ENCODE measurements at places on chromosomes 7 and 10. TPM values are rescaled to one million over a fixed set of nuclear protein-coding genes. Genes with fewer than 3 reads are reported as not detected.

RET gene
- polyA plus RNA-seq = not detected

GRCh38 chr7:87960239-87960638 lies 26.2 kb downstream of the ADAM22 start:
- DNase-seq = no peak

DNA sequence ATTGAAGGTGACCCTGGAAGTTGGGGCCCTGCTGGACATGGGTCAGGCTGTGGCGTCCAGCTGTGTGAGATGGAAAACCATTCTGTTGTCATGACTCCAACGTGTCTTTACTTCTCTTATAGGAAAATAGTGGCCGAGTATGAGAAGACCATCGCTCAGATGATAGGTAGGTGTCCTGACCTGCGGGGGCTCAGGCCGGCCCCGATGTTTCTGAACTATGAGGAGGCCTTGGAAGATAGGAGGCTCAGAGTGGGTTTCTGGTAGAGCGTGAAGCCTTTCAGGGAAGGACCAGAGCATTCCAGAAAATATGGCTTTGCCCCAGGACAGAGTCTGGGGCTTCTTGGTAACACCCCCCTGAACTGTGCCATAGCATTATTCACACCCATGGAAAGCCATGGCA lies 29.3 kb upstream of the BTBD16 start:
- no peak for DNase-seq

TCAF2 gene
- polyA plus RNA-seq = 10.7 TPM

GRCh38 chr10:37992083-37992482 lies 15.6 kb upstream of the ZNF25 start:
- DNase-seq = no peak

- DNase-seq = no peak
Observed at GRCh38 chr10:54496852-54497251, 304.2 kb downstream of the PCDH15 start.

CYP26C1 gene
- polyA plus RNA-seq = not detected

DNA sequence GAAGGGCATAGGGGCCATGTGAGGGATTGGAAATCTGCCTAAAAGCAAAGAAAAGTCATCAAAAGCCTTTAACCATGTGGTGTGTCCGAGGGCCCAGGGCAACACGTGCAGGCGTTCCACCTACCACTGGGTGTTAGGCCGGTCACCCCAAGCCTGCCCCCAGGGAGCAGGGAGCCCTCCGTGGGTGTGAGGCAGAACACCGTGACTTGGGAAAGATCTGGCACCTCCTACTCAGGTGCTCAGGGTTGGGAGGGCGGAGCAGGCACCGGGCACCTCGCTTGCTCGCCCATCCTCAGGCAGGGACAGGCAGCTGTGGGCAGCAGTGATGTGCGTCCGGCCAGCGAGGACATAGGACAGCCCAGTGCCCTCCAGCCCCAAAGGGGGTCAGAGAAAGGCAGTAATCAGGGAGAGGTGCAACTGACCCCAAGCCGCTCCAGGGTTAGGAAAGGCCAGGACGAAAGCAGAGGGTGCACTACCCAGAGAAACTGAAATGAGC lies 80.7 kb upstream of the CHST15 start:
- no peak for DNase-seq

DNA sequence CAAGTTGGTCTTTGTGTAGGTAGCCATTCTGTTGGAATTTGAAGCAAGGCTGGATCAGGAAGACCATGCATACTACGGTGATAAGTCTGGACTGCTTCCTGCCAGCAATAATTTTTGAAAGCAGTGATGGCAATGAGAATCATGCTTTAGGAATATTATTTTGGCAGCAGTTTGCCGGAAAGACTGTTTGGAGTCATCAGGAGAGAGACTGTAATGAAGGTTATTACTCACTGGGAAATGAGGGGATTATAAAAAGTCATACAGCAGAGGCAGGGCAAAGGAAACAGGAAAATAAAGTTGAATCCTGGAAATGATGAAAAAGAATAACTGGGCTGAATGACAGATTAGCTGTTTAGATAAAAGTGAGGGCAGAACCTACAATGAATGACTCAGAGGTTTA lies 1136.8 kb upstream of the AUTS2 start:
- DNase-seq = no peak

DNA sequence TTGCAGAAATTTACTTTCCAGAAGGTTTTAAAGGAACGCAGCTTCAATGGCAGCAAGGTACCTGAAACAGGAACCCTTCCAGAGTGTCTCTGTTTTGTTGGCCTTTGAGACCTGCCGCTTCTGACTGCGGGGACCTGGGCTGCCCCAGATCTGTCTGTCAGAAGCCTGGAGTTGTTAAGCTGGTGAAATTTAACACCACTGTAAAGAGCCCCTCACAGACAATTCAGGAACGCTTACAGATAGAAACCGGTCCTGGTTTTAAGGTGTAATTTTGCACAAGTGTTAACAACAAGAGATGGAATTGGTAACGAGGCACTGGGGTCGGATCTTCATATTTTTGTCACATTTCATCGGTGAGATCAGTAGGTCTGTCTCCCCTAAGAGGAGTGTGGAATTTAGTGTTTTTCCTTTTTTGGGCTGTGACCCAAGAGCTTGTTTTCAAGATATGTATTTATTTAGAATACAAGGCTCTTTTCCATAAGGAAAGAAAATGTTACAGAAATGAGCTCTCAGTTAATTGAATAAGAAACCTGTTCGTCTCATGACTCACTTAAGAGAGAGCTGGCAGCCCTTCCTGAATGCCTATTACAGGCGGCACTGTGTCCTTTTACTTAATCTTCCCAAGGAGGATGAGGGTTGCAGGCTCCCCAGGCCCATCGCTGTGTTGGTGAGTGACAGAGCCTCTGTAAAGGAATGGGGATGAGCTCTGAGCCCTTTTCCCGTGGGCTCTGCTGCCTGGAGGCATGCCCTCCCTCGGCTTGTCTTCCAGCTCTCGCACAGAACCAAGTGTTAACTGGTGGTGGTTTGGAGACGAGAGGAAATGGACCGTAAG lies 168.7 kb downstream of the CUX1 start:
- no peak for DNase-seq

- no peak for DNase-seq
Observed at GRCh38 chr10:46042527-46042926, 3.5 kb downstream of the MSMB start.

DNA sequence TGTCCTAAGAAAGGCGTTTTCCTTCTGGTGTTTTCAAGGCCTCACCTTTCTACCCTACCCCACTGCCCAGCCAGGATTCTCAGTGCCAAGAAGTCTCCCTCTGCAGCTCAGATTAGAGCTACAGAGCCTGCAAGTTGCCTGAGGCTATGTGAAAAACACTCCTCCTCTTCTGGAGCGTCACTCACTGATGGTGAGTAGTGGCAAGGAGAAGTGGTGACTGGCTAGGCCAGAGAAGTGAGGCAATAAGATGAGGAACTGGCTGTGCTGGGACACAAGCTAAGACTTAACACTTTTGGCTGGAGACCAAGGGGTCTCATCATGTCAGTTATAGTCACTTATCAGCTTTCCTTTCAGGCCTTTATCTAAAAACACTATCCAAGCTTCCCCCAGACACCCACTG lies 86.7 kb upstream of the PRKAR2B start:
- no peak for DNase-seq

KLF14 gene
- polyA plus RNA-seq = not detected

Measured in naive thymus-derived CD4-positive, alpha-beta T cell (primary cell).